Renal cortex interstitium (tissue), 15 donors: ENCODE measurements at places on chromosomes 4 and X.
A peak's percentile ranks its signal among the peaks of the same experiment; 100 is the strongest.

DNA sequence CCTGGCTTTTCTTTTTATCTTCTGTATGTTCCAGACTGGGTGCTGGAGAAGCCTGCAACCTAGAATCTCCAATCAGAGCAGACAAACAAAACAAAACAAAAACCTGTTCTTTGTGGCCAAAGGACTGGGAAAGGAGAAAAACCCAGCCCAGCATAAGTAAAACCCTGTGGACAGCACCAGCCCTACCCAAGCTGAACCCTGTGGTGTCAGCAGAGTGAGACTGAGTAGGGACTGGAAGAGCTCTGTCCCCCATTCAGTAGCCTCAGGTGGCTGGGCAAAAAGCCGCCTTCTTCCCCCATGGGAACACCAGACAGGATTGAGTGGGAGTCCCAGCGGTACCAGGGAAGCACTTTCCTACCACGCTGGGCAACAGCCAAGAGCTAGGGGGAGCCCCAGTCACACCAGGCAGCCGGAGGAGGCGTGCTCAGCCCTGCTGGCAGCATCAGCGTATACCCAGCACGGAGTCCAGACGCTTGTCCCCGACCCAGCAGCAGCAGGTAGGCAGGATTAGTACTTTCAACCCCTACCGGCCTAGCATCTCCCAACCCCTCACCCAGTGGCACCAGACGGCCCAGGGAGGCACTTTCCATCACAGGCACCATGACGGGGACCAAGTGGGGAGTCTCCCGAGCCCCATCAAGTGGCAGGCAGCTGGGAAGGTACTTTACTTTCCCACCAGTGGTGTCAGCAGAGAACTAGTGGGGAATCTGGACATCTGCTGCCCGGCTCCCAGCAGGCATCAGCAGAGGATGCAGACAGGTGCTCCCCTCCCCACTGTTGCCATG is 8.6 kb upstream of the JADE3 start:
- peak; percentile 55 for DNase-seq

- no peak for DNase-seq
Observed at GRCh38 chr4:140004549-140004895, 149.5 kb downstream of the MAML3 start.

DNA sequence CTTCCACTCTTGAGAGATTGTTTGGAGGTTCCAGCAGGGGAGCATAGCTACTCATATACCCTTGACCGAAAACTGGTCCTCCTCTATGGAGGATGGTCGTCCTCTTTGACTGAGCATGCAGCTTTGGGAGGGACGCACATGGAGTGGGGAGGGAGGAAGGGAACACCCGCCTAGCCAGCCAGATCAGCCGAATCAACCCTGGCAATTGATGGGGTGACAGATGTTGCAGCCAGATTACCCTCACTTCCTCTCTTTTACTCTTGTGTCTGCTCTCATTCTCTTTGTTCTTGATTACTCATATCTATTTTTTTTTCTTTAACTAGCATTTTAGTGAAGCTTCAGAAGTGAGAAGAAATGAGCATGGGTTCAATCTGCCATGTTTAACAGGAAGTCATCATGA is 19.6 kb downstream of the MGST2 start:
- DNase-seq, result no peak

- no peak for DNase-seq
Observed at GRCh38 chr4:80086296-80086695, 13.3 kb upstream of the ANTXR2 start.

- DNase-seq, result peak; percentile 50
Observed at GRCh38 chr4:41611881-41612871, 74.2 kb downstream of the LIMCH1 start.

GRCh38 chrX:153569475-153569874 is 29.5 kb downstream of the CCNQ start:
- no peak for DNase-seq

DNA sequence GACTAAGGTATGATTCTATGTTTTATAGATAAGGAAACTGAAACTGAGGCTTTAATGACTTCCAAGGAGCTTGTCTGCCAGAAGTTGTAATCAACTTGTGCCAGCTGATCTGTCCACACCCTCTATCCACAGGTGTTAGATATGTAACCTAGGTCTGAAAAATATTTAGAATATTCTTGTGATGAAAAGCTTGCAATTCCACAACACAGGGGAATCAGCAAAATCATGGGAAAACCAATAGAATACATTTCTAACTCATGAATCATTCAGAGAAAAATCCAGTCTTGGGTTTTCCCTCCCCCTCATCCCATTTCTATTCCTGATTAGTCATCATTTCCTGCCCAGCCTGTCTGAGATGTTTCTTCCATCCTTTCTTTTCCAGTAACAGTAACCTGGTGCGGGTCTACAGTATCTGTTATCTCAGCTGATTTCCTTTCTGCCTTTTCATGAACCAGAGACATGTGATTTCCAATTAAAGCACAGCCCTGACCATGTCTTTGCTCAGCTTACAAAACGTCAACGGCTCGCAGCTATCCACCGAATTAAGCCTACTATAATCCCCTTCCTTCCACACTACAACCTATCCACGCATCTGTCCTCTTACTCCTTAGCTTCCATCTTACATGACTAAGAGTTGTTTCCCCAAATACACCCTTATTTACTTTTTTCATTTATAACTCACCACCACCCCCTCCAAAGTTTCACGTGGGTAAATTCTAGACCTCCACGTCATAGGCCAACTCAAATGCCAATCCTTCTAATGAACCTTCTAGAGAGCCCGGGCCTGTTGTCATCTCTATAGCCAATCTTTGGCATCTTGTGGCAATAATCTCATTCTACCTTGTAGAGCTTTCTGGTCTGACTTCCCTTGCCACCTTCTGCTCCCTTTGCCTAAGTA is 961 bp upstream of the NOCT start:
- DNase-seq, result no peak

- DNase-seq, result no peak
Observed at GRCh38 chr4:177308125-177308524, 1.5 kb upstream of the NEIL3 start.

GRCh38 chr4:26094911-26095310 is 180.9 kb downstream of the SMIM20 start:
- no peak for DNase-seq

- peak; percentile 10 for DNase-seq
Observed at GRCh38 chrX:53481816-53482465, 47.8 kb upstream of the HSD17B10 start.

- DNase-seq, result no peak
Observed at GRCh38 chrX:28625223-28625622, 38.0 kb downstream of the IL1RAPL1 start.

DNA sequence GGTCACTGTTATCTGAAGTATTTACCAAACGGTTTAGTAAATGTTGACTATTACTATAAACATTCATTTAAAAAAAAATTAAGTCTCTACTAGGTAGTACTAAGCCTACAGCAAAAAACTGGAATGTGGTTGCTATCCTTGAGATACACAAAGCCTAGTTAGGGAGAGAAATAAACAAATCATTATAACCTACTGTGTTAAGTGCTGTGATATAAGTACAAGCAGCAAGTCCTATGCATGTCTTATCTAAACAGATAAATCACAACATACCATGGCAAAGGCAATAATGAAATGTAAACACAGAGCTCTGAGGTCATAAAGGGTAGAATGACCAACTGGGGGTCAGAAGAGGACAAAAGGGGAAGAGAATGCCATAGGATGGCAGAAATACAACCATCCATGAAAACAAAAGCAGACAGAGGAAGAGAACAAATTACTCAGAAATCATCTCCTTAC is 92.2 kb downstream of the RNF150 start:
- DNase-seq, result no peak

DNA sequence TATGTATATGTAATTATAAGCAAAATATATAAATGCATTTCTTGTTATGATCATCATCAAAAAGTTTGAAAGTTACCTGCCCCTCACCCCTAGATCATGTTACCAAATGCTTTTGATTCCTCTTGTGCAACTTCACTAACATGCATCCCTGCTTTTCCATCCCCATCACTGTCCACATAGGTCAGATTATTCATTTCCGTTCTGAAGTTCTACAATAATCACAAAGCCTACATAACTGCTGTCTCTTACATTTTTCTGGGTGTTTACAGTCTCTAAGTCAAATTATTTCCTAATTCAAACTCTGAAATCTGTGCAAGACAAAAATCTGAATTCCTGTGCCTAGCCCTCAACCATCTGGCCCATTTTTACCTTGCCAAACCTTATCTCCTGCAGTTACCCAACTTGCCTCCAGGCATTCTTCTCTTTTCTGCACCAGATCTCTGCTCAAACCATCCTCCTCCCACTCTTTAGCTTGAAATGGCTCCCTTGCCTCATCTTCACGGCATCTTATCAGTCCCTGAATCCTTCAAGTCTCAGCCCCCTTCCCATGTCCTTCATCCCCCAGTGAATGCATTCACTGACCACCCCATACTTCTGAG is 42.4 kb upstream of the SLC39A8 start:
- no peak for DNase-seq

- no peak for DNase-seq
Observed at GRCh38 chr4:156261230-156261629, 307.6 kb upstream of the CTSO start.

GRCh38 chrX:79065696-79066095 is 78.8 kb upstream of the GPR174 start:
- DNase-seq, result no peak

DNA sequence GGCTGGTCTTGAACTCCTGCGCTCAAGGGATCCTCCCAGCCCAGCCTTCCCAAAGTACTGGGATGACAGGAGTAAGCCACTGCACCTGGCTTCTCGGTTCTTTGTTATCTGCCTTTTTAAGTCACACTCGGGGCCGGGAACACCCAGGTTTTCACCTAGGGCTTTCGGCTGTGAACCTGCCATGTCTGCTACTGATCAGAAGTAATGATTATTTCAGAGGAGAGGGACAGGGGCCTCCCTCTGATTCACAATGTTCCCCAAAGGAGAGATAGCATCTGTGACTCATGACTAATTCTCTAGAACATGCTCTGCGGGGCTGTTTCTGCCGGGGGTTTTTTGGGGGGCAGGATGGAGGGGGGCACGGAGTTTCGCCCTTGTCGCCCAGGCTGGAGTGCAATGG is 26.9 kb downstream of the CRLF2 start:
- no peak for DNase-seq

DNA sequence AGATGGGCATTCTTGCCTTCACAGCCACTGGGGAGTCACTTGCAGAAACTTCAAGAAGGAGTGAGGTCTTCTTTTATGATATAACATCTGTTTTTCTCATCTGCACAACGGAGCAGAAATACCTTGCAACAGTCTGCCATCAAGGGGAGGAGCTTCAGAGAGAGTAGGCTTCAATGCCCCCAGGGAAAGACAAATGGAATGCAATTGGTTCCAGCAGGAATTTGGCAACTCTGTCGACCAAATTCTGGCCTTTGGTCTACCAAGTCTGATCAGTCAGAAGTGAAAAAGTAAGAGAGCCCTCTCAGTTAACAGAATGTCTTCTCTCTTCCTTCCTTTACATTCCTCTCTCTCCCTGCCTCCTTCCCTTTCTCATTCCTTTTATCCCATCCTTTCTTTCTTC is 229.3 kb downstream of the IDS start:
- DNase-seq, result no peak

- DNase-seq, result no peak
Observed at GRCh38 chr4:111678479-111678878, 466.8 kb upstream of the FAM241A start.
